ENCODE measurements at places on chromosomes 2 and 18.
A peak's percentile ranks its signal among the peaks of the same experiment; 100 is the strongest.

DNA sequence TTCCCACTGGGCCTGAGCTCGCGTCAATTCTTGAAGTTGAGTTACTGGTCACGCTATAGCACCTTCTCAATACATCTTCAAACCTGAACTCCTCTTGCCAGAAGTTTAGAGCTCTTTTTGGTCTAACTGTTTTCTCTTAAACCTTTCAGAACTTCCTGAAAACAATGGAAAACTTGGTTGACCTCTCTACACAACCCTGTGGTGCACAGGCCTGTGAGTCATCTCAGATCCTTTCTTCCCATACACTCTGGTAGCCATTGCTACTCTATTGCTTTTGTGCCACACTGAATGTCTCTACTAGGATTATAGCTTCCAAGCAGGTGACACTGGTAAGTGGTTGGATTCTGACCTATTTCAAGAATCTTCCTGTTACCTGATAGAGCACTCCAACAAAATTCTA lies 321.5 kb upstream of the FSIP2 start:
- DNase-seq: no peak

- no peak for DNase-seq
Measured at GRCh38 chr2:231568785-231569435, 23.8 kb upstream of the TEX44 start.

GRCh38 chr18:25517881-25518715 lies 166.1 kb upstream of the ZNF521 start:
- no peak for DNase-seq

GRCh38 chr18:4454537-4455112 lies 482 bp downstream of the DLGAP1 start:
- no peak for DNase-seq

GRCh38 chr2:106020032-106020431 lies 174.1 kb downstream of the UXS1 start:
- no peak for DNase-seq

GRCh38 chr18:9688036-9688741 lies 19.9 kb upstream of the RAB31 start:
- no peak for DNase-seq

GRCh38 chr2:238069877-238070276 lies 9.1 kb downstream of the SCLY start:
- no peak for DNase-seq

DNA sequence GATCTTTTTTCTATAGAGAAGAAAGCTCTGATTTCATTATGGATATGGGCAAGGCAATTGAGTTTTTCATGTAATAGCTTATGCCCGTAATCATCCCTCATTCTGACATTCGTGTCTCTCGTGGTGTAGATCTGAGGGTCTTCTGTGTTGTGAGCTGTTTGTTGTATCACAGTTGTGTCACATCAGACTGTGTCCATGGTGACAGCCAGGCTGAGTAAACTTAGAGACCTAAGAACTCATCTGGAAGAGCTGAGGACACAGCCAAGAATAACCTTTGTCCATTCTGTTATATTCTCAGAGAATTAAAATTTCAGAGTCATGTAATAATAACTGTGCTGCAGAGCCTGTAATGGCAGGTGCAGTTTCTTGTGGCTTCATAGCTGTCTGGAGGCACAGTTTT lies 116.5 kb downstream of the ATP9B start:
- no peak for DNase-seq

DNA sequence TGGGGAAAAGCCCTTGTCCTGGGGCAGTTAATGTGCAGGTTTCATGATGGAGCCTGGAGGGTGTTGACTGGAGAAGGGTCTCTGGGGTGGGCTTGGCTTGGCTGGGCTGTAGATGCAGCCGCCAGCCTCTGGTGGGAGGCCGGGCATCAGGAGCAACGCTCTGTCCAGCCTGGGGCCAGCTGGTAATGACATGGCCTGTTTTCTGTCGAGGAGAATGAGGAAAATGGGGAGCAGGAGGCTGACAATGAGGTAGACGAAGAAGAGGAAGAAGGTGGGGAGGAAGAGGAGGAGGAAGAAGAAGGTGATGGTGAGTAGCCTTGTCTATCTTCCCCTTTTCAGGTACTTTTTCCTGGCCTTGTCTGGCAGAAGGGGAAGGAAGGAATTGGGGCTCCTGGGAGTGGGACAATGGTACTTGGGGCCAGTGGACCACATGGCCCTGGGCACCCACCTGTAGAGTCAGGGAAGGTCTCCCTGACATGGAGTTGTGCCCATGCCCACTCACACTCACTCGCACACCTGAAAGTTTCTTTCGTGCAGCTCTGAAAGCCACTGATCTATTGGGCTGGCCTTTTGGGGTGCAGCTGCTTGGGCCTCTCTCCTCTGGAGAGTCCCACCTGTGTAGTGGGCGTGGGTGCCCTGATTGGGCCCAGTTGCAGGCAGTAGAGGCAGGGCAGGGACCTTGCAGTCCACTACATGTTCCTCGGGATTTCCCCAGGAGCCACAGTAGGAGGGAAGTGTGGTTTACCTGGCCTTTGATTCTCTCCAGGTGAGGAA lies 3.5 kb downstream of the PTMA start:
- DNase-seq: no peak

DNA sequence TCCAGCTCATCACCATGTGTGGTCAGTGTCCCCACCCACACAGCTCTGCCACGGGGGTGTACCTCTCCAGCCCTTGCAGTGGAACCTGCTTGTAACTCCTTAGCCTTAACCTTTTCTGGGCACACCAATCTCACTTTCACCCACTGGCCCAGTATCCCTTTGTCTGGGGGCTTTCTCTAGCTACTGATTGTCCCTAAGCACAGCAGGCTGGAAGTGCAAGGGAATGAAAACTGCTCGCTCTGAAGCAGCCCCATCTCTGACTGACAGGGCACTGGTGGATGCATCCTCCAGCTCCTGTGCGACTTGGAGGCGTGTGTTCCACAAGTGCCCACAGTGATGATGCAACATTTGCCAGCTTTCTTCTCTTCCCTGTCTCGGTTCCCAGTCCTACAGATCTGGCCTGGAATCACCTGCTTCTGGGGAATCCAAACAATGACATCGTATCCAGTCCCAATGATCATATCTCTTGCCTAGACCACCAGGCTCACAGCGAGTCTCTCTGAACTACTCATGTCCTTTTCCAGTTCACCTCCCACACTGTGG lies 33.6 kb downstream of the SCTR start:
- no peak for DNase-seq

GRCh38 chr18:39962546-39962945 lies 1992.5 kb upstream of the PIK3C3 start:
- DNase-seq: no peak

GRCh38 chr2:178072383-178073301 lies at the start of gene PDE11A:
TSS of gene PDE11A (minus strand) at chr2:178072777. CDS start at chr2:178072437, 340 bp downstream.
- peak; percentile 44 for DNase-seq

DNA sequence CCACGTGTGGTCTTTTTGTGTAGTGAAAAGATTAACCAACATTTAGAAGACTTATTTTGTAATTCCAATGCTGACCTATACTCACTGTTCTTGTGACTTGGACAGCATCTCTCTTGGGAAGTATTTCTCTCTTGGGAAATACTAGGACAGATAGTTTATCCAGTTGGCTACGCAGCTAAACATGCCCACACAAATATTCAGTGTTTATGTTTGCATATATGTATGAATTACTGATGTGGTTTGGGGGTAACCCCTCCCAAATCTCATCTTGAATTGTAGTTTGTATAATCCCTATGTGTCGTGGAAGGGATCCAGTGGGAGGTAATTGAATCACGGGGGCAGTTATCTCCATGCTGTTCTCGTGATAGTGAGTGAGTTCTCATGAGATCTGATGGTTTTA lies 2062.3 kb upstream of the CELF4 start:
- no peak for DNase-seq

GRCh38 chr2:208195531-208195930 lies 5.7 kb upstream of the C2orf80 start:
- DNase-seq: no peak

GRCh38 chr2:167814881-167815718 lies 432.3 kb downstream of the STK39 start:
- no peak for DNase-seq

- no peak for DNase-seq
Measured at GRCh38 chr18:41119031-41119430, 836.0 kb upstream of the PIK3C3 start.

- DNase-seq: no peak
Measured at GRCh38 chr2:47006374-47007222, 91.0 kb upstream of the MCFD2 start.

DNA sequence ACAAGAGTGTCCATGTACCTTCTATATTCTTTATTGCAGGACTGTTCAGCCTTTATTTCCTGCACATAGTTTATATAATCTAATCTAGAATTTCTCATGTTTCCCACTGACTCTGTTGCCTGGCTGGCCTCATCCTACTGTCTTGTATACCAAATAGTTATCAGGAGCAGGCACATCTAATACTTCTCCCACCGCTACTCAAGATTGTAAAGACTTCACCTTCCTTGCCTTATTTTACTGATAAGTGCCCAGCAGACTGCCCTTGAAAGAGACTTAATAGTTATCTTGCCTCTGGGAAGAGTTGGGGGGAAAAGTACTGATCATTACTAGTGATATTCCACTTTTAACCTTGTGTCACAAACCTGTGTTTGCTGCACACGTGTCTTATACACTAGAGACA lies 26.1 kb upstream of the AAK1 start:
- DNase-seq: no peak

DNA sequence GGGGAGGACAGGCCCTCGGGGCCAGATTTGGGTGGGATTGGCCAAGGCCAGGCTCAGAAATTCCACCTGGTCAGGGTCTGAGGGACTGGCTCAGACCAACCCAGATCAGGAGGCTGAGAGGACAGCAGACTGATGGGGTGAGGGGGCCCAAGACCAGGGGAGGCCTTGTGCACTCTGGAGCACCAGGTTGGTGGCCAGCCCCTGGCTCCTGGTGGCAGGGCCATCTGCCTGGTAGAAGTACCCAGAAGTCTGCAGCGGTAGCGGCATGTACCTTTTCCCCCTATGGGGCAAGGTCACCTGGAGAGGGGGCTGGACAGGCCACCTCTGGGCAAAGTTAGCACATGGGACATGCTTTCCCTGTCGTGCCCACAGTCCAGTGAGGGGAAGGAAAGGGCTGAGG lies 21.2 kb upstream of the ODC1 start:
- DNase-seq: no peak
